Heart right ventricle (tissue), 16 donors: ENCODE measurements at places on chromosomes 16 and 17.

DNA sequence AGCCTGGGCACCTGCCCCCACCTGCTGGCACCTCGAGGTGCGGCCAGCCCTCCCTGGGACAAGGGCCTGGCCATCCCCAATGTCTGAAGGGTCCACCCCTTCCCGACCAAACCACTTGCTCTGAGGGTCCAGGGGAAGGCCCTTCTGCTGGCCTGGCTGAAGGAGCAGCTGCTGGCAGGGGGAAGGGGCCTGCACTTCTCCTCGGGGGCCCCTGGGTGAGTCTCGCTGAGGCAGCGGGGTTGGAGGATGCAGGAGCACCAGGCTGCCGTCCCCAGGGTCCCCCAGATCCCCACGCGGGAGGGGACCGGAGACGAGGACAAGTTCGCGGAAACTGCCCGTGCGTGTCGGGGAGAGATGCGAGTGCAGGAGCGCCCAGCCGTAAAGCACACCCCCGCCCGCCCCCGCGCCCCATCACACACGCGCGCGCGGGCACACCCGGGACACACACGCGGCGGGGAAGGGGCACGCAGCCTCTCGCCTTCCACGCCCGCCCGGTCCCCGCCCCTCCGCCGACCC is 725 bp upstream of the CACNA1H start:
- peak; percentile 31 for DNase-seq

- no peak for DNase-seq
These were observed 2.3 kb downstream of the TGFB1I1 start for GRCh38 chr16:31474173-31474714.

- DNase-seq = no peak
These were observed 39.1 kb downstream of the RMI2 start for GRCh38 chr16:11384184-11384955.

GRCh38 chr16:7055443-7055842 is 277.2 kb upstream of the RBFOX1 start:
- DNase-seq = no peak

DNA sequence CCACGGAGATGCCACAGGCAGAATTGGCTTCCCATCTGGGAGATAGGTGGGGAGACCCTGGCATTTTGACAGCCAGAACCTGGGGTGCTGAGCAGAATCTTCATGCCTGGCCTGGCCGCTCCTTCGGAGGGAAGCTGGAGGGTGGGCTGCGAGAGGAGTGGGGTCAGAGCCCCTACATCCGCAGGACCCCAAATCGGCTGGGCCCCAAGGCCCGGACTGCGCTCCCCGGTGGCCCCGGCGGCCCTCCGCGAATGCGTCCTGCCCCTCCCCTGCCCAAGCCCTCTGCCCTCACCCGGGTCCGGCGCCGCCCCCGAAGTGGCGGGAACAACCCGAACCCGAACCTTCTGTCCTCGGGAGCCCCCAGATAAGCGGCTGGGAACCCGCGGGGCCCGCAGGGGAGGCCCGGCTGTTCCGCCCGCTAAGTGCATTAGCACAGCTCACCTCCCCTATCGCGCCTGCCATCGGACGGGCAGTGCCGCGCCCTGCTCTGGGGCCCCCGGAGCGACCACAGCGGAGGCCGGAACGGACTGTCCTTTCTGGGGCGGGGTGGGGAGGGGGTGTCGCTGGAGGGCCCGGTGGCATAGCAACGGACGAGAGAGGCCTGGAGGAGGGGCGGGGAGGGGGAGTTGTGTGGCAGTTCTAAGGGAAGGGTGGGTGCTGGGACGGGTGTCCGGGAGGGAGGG is 850 bp upstream of the PNMT start:
- no peak for DNase-seq

DNA sequence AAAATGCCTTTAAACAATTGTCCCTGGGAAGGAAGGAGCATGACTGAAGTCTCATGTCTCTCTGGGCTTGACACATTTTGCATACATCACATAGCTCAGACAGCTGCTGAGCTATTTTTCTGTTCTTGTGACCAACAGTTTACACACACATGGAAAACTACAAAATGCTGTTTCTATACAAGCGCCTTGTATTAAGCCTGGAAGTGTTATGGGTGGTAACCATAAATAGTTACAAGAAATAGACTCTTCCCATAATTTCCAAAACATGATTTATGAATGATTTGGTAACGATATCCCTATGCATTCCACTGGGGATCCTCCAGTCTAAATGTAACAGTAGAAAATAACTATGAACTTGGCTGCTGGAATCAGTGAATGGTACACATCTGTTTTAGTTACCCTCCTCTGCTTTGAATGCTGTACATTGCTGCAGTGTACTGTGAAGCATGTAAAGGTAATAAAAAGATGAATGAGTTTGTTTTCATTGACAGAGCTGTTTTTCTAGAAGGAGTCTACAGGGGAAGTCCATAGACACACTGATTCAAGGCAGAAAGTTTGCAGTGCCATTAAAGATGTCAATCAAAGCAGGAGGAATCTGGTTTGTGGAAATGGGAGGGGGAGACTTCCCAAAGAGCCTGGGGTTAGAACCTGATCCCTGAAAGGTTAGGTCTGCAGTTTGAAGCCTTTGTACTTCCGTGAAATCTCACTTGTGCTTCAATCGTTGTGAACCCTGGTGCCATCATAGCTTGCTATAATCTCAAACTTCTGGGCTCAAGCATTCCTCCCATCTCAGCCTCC is 5.0 kb downstream of the ACSF2 start:
- no peak for DNase-seq

DNA sequence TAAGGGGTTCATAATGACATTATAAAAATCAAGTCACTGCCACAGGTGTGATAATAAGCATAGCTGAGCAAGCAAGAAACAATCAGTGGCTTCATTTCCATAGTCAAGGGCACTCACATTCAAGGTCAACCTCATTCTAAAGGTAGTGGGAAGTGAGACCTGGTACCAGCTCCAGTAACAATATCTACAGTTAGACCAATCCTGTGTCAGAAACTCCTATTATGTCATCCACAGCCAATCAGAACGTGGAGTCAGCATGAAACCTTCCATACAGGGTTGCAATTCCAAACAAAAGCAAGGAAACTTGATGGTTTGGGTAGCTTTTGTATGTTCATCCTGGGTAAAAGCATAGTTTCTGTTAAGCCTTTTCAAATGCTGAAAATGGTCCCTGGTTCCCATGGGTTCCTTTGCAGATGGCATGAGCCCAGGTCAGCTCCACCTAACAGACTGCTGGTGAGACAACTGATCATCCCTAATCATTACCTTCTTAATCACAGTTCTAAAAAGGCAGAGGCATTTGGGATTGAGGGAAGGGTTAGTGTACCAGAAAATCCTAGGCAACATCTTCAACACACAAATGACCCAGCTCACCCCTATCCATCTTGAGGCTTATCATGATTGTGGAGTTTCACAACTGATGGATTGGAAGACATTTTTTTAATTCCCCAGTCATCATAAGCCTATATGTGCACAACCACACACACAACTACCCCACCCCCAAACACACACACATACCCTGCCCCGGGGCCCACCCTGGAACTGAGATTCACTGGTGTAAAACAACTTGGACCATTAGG is 30.4 kb downstream of the TEX2 start:
- no peak for DNase-seq

DNA sequence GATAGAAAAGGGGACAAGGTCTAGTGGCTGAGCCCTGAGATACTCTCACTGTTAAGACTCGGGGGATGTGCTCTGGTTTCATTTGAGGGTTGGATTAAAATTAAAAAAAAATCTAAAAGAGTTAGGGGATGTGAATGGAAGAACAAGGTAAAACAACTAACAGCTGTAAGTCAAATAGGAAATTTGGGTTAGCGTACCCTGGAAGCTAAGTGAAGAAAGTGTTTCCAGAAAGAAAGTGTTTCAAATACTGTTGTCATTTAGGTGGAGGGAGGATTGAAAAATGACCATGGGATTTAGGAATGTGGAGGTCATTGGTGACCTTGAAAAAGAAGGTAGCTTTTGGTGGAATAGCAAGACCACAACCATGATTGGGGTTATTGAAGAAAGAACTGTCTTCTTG is 37.7 kb downstream of the PPM1D start:
- no peak for DNase-seq

DNA sequence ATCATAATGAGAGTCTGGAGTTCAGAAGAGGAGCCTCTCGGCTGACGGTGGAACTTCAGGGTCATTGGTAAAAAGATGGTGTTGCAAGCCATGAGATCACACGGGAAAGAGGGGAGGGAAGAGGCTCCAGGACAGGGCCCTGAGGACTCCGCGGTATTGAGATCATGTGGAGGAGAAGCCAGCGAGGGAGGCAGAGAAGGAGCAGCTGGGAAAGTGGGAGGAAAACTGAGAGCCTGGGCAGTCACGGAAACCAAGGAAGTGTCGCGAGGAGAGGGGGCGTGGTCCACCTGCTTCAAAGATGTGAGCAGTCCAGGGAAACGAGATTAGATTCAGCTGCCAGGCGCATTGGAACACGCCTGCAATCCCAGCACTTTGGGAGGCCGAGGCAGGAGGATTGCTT is 27.7 kb upstream of the SBK1 start:
- DNase-seq = no peak

DNA sequence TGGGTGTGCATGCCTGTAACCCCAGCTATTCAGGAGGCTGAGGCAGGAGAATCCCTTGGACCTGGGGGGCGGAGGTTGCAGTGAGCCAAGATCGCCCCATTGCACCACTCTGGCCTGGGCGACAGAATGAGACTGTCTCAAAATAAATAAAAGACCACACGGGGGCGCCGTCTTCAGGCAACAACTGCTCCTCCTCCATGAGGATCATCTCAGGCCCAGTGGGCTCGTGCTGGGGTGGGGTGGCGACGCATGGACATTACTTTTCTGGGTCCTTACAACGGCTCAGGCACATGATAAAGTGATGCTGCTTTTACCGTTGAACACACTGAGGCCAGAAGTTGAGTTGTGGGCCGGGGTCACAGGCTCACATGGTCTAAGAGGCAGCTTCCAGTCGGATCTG is 56.2 kb downstream of the PRMT7 start:
- DNase-seq = no peak

DNA sequence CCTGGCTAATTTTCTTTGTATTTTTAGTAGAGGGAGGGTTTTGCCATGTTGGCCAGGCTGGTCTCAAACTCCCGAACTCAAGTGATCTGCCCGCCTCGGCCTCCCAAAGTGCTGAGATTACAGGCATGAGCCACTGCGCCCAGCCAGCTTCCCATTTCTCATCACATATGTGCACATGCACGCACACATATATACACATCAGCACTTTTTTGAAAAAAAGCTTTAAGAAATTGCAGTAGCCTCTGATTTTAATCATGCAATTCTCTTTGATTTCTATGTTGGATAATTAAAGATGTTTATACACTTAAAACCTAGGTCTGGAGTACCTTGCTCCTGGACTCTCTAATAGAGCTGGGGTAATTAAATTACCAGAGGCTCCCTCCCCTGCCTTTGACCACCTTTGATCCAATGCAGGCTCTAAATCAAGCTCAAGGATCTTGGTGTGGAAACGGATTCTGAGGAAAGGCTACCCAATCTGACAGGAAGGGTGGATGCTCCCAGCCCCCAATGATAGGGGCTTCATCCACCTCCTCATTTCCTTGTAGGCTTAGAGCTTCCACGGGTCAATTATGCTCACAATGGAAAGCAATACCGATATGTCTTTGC is 29.7 kb upstream of the GAN start:
- no peak for DNase-seq

GRCh38 chr16:75550211-75550662 is 5.8 kb downstream of the TMEM231 start:
- no peak for DNase-seq

GRCh38 chr16:2404099-2404498 is 25.1 kb upstream of the CCNF start:
- no peak for DNase-seq

DNA sequence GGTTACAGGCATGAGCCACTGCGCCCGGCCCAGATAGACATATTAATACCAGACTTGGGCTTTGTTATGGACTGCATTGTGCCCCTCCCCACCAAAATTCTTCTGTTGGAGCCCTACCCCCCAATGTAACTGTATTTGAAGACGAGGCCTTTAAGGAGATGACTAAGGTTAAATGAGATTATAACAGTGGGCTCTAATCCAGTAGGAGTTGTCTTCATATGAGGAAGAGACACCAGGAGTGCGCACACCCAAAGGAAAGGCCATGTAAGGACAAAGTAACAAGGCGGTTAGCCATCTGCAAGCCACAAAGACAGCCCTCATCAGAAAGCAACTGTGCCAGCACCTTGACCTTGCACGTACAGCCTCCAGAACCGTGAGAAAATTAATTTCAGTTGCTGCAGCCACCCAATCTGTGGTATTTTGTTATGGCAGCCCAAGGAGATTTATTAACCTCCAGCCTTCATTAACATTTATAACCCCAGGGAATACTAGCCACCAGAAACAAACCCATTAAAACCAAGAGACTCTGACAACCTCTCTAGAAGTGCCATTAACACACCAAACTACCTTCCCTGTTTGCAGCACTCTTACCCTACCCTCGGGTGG is 107.6 kb downstream of the TTC19 start:
- no peak for DNase-seq

- DNase-seq = no peak
These were observed 24.8 kb downstream of the LMF1 start for GRCh38 chr16:946048-946395.

GRCh38 chr17:18967916-18968315 is 16.0 kb downstream of the SLC5A10 start:
- DNase-seq = no peak

GRCh38 chr17:74907012-74907411 is 13.6 kb upstream of the FADS6 start:
- no peak for DNase-seq

GRCh38 chr17:3037259-3037658 is 26.1 kb downstream of the OR1D5 start:
- no peak for DNase-seq

- DNase-seq = no peak
These were observed 5.7 kb downstream of the LLGL1 start for GRCh38 chr17:18231164-18231563.

DNA sequence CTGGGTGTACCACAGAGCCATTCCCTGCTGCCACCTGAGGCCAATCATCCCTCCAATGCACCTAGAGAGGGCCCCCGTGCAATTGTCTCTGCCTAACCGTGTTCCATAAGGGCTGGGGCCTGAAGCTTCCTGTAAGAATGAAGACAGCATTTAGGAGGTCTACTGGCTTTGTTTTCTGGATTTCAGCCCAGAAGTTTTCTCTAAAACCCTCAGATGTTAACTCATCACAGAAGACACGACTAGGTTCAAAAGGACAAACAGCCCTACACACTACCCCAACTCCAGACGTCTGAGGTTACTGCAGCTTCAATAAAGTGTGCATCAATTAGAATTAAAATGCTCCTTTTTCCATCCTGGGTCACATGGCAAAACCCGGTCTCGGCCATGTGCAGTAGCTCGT is 10.8 kb upstream of the DRG2 start:
- no peak for DNase-seq

- no peak for DNase-seq
These were observed 174.8 kb downstream of the UTP18 start for GRCh38 chr17:51435171-51435552.

DNA sequence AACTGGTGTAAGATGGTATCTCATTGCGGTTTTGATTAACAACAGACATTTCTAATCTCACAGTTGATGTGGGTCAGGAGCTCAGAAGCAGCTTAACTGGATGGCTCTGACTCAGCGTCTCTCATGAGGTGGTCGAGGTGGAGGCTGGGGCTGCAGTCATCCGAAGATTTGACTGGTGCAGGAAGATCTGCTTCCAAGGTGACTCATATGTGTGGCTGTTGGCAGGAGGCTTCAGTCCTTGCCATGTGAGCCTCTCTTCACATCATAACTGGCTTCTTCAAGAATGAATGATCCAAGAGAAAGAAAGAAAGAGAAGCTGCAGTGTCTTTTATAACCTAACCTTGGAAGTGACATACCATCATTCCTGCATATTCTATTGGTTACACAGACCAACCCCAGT is 376.1 kb downstream of the SEC14L1 start:
- DNase-seq = no peak
